ENCODE measurements at places on chromosomes 7 and 10.

- DNase-seq: peak; percentile 20
Observed at GRCh38 chr10:14009371-14010100, 321.2 kb downstream of the FRMD4A start.

GRCh38 chr10:32412499-32412853 is 33.5 kb upstream of the CCDC7 start:
- DNase-seq: no peak

- no peak for DNase-seq
Observed at GRCh38 chr10:31508234-31508633, 189.2 kb downstream of the ZEB1 start.

- DNase-seq: no peak
Observed at GRCh38 chr7:91329571-91329970, 65.3 kb downstream of the FZD1 start.

- no peak for DNase-seq
Observed at GRCh38 chr7:49928787-49929186, 155.3 kb downstream of the VWC2 start.

DNA sequence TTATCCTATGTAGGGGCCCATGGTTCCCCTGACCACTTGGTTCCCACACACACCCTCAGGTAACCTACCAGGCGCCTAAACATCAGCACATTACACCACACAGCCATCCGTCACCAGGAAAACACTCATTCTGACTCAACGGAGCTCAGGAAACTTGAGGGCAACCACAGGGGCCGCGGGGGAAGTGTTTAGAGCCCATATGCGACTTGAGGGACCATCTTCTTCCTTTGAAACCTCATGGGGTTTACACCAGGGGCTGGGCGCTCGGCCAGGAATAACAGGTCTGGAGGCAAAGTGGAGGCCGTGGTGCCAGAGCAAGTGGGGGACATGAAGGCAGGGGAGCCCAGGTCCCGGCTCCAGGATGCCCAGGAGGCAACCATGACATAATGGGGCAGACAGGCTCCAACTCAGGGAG is 1.5 kb downstream of the STX1A start:
- peak; percentile 74 for DNase-seq

DNA sequence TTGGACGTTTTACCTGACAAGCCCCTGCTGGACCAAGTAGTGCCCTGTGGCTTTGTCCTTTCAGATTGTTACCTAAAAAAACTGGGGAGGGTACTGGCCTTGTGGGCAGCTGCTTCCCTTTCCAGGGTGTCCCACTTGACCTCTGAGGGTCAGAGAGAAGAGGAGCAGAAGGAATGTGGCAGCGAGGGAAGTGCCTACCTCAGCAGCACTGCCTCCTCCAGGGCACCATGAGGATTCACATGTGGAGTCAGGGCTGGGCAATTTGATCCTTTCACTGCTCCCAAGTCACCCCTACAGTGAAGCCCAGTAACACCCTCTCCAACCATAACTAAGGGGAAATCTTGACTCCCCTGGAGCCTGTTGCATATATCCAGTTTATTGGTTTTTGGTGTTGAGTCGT is 64.6 kb downstream of the ITGB1 start:
- no peak for DNase-seq

GRCh38 chr7:54810401-54810800 is 51.4 kb upstream of the SEC61G start:
- no peak for DNase-seq

DNA sequence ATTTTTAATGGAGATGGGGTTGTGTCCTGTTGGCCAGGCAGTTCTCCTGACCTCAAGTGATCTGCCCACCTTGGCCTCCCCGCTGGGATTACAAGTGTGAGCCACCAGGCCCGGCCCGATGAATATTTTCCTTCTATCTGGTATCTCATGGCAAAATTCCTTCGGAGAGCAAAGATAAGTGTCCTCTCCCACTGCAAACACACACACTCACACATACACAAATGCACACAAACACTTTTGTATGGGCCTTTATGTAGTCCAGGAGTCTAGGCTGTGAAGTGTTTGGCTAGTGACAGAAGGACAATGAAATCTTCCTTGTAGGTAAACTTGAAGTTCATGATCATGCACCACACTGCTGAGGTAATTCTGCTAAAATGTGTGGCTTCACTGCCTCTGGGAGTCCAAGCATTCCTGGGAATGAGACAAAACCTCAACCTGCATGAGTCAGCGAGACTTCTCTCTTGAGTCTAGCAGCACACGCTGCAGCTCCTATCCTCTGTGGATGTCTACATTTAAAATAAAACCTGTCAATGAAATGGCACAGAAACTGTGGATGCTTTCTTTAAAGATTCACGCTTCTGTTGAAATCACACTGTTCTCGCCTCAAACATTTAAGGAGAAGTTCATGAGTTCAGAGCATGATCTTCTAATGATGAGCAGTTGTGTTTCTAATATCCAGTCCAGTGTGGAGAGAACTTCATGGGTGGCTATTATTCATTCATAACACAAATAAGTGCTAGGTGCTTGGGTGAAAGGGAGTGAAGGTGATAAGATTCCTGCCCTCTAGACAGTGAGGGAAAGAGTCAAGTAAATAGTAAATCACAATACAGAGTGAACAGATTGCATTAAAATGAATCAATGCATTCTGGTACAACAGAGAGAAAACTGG is 96.5 kb downstream of the NRP1 start:
- DNase-seq: no peak

GRCh38 chr7:52079726-52080125 is 763.1 kb upstream of the COBL start:
- no peak for DNase-seq

DNA sequence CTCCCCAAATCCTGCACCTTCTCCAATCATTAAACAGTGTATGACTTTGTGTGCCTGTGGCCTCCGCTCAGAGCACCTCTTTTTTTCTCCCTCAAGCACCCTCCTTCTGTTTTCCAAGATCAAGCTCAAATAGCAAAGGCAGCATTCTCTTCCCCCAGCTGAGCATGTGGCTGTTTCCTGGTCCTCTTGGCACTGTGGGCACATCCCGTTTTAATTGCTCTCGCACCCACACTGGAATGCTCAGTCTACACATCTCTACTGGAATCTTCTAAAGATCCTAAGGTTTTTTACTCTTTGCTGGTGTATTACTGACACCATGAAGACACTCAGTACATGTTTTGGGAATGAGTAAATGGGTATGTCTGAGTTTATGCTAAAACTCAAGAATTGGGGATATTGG is 107.4 kb downstream of the WDFY4 start:
- DNase-seq: no peak
